ENCODE measurements at places on chromosomes 4 and X.

GRCh38 chr4:7772711-7773385 is 166.8 kb downstream of the AFAP1 start:
- DNase-seq = no peak

DNA sequence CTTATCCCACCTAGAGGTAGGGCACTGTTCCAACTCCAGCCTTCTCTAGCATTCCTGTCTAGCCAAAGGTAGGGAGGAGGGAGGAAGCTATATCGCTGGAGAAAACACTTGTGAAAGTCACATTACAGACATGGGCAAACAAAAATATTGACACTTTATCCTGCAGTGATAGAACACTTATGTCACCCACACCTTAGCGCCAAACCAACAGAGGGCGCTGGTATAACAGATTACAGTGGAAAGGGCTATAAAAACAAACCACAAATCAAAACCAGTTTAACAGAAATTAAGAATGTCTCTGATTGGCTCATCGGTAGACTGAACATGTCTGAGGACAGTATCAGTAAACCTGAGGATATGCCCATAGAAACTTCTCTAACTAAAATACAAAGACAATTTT is 451.3 kb downstream of the TLL1 start:
- DNase-seq = no peak

DNA sequence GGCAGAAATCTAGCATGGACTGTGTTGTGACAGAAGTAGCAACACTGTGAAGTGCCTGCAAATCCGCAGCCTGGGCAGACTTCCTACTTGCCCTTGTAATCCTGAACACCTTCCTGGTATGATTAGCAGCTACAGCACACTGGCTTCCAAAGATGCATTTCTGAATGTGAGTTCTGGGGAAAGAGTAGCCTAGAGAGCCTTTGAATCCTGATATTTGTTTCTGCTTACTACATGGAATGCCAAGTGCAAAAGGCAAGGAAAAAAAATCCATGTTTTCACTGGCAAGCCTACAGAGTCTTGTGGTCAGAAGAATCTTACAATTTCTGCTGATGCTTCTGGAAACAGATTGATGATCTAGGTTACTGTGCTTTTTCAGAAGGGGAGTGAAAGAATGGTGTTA is 223.7 kb downstream of the COL25A1 start:
- DNase-seq = no peak

GRCh38 chr4:183905081-183905592 is at the start of gene STOX2:
Gene STOX2 (plus strand): TSS chr4:183905307. CDS start chr4:183906791, 1,484 bp downstream.
- no peak for DNase-seq

- DNase-seq = no peak
Measured at GRCh38 chr4:156173486-156173885, 219.8 kb upstream of the CTSO start.

DNA sequence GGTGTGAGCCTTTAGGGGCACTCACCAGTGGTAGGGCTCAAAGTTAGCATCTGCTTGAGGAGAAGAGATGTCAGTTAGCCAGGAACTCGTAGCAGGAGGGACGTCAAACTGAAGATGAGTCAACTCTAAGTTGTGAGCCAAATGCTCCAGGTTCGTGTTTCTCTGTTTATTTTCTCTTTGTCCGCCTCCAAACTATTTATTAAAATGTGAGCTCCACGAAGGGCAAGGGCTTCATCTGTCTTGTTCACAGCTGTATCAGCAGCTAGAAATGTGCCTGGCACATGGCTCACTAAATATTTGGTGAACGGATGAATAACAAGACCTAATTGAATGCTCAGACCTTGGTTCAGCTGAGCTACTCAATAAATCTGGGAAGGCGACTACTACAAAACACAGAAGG is 248.9 kb downstream of the BCOR start:
- DNase-seq = no peak

DNA sequence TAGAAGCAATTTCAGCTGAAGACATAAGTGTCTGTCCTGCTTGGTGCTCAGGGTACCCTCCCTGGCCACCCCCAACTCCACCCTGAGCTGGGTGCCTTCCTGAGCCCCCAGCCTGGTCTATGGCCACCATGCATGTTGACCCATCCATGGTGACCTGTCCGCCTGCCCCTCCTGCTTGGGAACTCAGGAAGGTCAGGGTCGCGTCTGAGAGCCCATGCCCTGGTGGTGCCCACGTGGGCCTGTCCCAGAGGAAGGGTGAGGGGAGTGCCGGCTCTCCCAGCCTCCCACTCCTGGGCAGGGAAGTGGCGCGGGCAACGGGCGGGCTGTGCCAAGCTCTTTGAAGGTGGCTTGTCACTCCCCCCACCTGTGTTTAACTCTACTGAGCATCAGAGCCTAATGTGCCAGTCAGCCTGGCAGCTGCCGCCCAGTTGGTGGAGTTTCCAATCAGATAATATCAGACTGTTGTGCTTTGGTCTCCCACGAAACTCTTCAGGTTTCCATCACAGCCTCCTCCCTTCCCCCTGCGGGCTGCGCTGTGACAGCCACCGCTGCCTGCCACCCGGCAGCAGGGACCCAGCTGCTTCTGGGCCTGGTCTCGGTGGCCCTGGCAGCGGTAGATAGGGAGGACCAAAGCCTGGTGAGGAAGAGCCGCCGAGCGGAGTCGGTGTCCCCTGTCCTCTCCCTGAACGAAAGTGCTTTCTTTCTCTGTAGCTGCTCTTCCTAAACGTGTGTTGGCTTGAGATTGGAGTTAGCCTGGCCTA is 4.8 kb downstream of the SH3BP2 start:
- no peak for DNase-seq

DNA sequence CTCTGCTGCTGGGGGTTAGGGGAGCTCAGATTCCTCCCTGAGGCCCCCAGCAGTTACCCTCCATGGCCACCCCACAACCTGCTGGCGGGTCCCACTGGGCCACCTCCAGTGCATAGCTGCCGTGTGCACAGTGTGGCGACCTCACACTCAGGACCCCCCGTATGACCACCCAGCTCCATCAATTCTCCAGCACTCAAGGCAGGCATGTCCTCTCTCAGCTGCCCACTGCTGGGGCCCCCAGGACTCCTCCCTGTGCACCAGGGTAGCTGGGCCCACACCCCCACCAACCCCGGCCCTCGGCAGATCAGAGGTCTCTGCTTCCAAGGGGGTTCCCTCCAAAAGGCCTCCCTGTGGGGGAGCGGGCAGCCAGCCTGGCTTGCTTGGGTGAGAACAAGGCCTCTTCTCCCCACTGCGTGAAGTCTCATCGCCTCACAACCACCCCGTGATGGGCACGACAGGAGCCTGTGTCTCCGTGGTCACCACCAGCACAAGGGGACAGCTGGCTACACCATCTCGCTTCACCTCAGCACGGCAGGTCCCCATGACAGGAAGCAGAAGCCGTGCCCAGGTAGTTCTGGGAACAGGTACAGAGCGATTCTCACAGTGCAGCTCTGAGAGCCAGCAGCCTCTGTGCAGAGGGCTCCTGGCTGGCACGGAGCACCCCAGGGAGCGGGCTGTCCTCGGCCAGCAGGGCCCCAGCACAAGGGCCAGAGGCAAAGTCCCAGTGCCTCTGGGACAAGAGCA is 4.6 kb upstream of the HAUS3 start:
- DNase-seq = no peak

- no peak for DNase-seq
Measured at GRCh38 chrX:10582215-10582733, 38.1 kb downstream of the MID1 start.

DNA sequence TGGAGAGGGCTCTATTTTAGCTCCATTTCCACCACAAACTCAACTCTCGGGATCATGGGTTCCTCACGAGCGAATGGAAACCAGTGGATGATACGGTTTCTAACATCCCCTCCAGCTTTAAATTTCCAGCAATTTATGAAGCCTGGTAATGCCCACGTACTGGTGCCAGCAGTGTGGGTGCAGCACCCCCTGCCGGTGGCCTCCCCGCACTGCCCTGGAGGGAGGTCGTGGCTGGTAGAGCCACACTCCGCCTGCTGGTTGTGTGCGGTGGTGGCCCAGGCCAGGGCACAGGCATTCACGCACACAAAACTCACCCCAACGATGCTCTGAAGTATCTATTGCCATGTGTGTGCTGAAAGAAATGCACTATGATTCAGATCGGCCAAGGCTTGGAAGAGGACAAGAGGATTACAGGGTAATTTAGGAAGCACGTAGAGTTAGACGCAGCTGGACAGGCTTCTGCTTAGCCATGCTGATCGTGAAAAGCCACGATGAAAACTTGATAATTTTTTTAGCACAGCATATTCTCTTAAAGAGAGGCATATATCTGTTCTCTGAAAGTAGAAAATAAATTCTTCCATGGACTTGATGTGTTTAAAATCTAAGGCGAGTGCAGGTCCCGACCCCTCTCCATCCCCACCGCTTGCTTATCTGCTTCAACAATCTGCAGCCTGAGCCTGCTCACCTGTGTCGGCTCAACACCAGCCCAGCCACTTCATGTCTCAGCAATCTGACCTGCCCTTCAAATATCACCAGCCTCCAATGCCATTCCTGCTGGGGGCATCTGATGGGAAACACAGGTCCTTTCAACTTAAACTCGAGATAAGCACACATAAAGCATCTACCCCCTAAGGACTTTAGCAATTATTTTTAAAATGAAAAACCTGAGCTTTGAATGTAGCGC is 59.1 kb downstream of the SCD5 start:
- DNase-seq = peak; percentile 5

DNA sequence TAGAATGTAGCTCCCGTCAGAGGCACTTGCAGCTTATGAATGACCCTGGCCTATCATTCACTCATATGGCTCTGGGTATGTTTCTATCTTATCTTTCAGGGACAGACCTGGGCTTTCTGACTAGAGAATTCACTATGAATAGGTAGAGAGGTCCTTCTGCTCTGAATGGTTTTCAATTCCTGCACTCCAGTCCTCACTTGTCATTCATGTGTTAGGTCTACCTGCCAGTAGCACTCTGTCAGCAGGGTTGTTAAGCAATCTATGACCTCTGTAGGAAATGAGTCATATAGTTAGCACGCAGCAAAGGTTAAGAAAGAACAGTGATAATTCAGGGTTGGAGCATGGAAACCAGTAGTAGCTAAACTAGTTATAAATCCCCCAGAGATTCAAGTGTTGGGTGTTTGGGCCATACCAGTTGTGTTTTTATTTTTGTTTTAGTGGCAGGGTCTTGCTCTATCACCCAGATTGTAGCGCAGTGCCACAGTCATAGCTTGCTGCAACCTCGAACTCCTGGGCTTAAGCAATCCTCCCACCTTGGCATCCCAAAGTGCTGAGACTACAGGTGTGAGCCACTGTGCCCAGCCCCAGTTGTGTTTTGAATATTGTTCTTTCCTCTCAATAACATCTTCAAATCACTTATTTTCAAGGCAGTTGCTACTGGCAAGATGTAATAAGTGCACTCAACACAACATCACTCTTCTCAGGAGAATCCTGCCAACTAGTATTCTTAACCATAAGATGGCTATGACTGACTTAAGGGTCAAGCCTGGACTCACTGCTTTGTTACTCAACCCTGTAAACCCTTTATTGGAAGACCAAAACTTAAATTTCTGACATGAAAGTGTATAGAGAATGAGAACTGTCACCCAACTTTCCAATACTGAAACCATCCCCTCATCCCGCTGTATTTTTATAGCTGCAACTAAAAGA is 25.1 kb downstream of the ARL13A start:
- DNase-seq = no peak

DNA sequence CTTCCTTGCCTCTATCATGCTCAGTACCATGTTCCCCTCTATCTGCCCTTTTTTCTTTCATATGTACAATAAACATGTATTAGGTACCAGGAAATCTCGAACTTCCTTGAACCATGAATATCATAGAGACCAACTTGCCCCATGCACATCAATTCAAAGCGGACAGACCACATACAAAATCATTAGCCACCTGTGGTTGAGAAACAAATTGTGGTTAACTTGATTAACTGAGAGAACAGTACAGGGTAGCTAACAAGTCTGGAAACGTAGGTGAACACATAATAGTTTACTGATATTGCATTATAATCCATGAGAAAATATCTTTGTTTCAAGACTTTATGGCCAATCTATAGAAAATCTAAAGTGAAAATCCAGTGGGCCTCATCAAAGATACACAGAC is 8.2 kb downstream of the CASP3 start:
- DNase-seq = no peak

DNA sequence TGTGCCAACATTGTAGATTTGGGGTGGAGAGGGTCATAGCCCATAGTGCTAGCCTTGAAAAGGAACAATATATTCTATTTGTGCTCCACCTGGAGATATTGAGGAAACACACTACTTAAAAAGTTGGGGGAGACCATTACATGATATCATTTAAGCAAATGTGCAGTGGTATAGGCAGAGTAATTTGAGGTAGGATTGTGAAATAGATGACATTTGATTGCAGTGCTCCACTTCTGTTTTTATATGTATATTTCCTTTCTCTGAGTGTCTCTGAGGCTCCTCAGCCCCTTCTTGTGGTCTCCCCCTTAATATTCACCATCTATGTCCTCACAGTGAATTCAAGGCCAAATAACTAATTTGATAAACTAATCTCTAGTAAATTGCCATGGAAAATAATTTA is 85.6 kb upstream of the NMU start:
- no peak for DNase-seq

GRCh38 chr4:39103291-39103690 is 41.3 kb downstream of the KLHL5 start:
- DNase-seq = no peak

DNA sequence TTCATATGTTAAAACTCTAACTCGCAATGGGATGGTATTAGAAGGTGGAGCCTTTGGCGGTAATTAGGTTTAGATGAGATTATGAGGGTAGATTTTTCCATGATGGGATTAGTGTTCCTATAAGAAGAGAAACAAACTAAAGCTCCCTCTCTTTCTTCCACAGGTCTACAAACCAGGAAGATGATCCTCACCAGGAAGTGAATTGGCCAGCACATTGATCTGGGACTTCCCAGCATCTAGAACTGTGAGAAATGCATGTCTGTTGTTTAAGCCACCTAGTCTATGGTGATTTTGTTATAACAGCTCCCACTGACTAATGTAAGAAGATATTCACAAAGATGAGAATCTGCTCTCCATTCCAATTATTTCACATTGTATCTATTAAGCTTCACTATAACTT is 2266.9 kb downstream of the PCDH7 start:
- no peak for DNase-seq

DNA sequence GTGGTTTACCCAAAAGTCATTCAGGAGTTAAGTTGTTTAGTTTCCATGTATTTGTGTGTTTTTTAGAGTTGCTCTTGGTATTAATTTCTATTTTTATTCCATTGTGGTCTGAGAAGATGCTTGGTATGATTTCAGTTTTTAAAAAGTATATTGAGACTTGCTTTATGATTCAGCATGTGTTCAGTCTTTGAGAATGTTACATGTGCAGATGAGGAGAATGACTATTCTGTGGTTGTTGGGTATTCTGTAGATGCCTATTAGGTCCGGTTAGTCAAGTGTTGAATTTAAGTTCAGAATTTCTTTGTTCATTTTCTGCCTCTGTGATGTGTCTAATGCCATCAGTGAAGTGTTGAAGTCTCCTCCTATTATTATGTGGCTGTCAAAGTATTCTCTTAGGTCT is 249.4 kb downstream of the ARHGAP10 start:
- no peak for DNase-seq

DNA sequence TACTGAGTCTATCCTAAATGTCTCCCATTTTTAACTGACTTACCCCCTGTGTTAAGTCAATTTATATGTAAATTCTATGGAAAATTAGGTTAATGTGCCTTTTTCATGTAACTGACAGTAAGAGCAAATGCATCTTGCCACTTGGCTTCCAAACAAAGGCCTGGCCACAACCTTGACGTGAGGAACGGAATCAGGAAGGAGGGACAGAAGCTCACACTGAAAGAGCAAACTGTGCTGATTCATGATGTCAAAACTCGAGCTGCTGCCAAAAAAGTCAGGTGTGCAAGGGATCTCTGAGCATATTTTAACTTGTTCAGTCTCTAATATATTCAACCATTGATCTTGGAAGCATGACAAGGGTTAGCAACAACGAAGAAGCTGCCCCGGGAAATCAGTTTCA is 35.8 kb downstream of the GPM6A start:
- no peak for DNase-seq

GRCh38 chr4:118834960-118835569 is 861 bp downstream of the SEC24D start:
- no peak for DNase-seq

Measured in stimulated activated CD8-positive, alpha-beta memory T cell treated with anti-CD3 and anti-CD28 coated beads, Interleukin-15, amount 100 ng/mL, for 4 hours (primary cell).